CD4-positive, alpha-beta T cell treated with Interleukin-17A for 4 hours (primary cell): ENCODE measurements at places on chromosomes 12 and 14.

DNA sequence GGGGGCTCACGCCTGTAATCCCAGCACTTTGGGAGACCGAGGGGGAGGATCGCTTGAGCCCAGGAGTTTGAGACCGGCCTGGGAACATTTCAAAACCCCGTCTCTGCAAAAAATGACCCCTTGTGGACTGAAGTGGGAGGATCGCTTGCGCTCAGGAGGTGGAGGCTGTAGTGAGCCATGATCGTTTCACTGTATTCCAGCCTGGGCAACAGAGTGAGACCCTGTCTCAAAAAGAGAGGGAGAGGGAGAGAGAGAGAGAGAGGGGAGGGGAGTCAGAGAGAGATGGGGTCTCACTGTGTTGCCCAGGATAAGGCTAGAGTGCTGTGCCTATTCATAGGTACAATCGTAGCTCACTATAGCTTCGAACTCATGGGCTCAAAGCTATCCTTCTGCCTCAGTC is 2.8 kb downstream of the FGD4 start:
- DNase-seq, result no peak

DNA sequence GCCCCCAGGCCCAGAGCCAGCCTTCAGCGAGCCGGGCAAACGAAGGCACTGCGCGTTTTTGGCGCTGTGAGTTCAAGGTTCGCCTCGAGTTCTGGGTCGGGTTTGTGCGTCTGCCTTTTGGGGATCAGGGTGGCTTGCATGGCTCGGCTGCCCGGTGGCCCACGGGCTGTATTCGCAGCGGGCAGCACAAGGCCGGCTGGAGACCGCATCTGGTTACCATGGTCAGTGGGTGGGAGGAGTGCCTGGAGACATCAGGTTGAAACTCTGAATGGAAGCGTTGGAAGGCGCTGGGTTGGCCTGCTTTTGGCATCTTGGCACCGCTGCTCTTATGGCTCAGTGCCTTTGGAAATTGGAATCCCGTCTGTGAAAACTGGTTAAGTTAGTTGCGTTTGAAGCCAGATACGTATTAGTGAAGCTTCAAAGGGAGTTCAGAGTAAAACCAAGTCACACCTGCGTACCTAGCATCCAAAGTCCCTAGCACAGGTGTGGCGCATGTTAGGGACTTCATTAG is 50.9 kb downstream of the SNAPC1 start:
- no peak for DNase-seq

DNA sequence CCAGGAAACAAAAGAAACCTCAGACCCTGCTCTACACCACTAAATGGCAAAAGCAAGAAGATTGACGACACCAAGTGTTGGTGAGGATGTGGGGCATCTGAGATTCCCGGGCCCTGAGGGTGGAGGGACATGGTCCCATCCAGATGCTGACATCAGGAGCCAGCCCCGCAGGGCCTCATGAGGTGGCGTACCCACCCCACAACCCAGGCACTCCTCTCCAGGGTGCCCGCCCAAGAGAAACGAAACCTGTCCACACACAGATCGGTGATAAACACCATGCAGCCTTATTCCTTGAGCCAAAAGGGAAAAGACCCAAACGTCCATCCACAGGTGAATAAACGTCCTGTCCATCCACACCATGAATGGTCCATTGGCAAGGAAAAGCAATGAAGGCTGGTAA is 54.8 kb upstream of the C14orf180 start:
- DNase-seq, result no peak

- no peak for DNase-seq
Measured at GRCh38 chr12:2498964-2499500, 295.7 kb upstream of the FKBP4 start.

DNA sequence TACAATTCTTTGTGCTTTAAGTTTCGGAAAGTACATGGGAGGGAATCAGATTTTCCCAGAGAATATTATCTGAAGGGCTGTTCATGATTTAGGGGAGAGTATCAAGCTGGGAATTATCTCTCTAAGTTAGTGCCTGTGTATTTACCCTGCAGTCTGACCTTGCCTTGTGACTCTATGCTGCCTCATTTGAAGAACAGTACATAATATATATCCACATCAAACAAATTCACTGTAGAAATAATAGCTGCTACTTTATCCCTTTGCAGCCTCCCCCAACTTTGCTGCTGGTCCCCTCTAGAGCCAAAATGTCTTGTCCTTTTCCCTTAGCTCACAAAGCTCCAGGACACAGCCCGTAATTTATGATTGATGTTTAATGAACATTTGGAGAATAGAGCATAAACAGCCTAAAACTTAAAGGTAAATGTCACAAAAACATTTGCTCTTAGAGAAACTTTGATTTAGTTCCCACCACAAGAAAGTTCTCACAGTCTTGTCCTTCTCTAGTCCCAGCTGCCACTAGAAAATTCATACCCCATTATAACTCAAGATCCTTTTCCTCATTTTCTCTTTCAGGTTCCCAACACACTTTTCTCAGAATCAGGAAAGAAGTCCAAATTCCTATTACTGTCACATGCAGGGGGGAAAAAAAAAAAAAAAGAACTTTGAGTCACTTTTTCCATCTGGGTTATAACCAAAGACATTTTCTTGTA is 1009.6 kb downstream of the FLRT2 start:
- no peak for DNase-seq
